ENCODE measurements at places on chromosomes 2 and 18.

DNA sequence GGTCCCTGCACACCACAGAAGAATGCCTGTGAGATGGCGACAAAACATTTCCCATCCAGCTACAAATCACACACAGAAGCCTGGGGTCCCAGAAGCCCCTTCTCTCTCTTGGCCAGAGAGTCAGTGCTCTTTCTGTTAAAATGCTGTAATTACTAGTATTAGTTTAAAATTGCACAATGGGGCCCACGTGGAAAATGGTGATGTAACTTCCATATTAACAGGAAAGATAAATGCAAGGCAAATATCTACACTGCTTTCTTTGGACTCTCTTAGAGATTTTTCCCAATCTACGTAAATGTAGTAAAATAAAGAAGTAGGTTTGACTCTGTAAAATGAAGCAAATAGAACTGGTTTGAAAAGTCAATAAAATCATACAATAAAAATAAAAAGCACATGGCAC is 113.9 kb upstream of the TFCP2L1 start:
- no peak for DNase-seq

- no peak for DNase-seq
Measured at GRCh38 chr2:237782181-237782580, 16.4 kb upstream of the RBM44 start.

DNA sequence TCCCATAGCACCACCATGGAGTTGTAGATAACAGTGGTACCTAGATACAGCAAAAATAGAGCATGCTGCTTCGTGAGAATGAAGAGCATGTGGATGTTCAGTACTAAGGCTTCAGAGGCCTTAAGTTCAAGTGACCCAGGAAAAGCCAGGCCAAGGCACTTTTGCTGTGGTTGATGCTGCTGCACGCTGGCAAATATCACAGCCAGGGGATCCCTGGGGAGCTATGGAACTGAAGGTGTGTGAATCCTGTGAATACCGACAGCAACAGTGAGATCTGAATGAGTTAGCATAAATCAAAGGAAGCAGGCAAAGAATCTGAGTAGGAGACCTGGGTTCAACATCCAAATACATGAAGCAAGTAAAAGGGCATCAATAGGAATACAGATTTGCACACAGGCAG is 158.6 kb upstream of the THUMPD2 start:
- no peak for DNase-seq

DNA sequence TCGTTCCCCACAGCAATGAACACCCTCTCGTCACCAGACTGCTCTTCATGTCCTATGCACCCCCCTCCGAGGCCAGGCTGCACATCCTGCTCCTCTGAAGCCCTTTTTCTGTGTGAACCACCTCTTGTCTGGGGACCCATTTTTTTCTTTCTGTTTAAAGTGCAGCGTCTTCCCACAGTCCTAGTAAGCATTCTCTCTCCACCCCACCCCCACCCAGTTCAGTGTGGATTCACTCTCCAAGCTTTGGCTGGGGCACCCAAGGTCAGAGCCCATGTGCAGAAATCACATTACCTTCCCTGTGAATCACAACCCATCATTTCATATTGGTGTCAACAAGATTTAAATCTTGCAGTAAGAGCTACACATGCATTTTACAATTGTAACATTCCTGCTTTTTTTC is 26.4 kb upstream of the PKDCC start:
- no peak for DNase-seq

GRCh38 chr2:35858216-35858615 is 497.4 kb upstream of the CRIM1 start:
- no peak for DNase-seq

- DNase-seq: no peak
Measured at GRCh38 chr2:167749660-167750059, 497.7 kb downstream of the STK39 start.

DNA sequence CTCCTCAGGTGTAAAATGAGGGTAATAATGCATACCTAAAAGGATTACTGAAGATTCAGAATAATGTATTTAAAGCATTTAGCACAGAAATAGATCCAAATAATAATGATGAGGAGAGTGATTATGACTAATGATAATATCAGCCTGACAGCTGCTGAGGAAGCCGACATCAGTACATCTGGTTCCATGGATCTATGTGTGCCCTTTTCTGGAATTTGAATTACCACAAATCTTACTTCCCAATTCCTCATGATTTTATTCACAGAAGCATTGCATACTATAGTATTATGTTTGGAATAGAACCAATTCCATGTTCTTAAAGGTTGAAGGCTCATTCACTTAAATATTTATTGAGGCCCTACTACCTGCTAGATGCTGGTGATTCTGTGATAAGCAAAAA is 248.9 kb upstream of the THUMPD2 start:
- no peak for DNase-seq
